Hippocampal formation (tissue), 2 donors: ENCODE measurements at places on chromosomes 4 and X.

GRCh38 chrX:11864171-11864570 lies 106.1 kb downstream of the MSL3 start:
- DNase-seq, result no peak

GRCh38 chrX:10254739-10255138 lies 98.0 kb downstream of the CLCN4 start:
- DNase-seq, result no peak

- no peak for DNase-seq
Measured at GRCh38 chrX:67684136-67684535, 140.3 kb downstream of the AR start.

GRCh38 chrX:65690057-65690855 lies 22.8 kb downstream of the MSN start:
- no peak for DNase-seq

DNA sequence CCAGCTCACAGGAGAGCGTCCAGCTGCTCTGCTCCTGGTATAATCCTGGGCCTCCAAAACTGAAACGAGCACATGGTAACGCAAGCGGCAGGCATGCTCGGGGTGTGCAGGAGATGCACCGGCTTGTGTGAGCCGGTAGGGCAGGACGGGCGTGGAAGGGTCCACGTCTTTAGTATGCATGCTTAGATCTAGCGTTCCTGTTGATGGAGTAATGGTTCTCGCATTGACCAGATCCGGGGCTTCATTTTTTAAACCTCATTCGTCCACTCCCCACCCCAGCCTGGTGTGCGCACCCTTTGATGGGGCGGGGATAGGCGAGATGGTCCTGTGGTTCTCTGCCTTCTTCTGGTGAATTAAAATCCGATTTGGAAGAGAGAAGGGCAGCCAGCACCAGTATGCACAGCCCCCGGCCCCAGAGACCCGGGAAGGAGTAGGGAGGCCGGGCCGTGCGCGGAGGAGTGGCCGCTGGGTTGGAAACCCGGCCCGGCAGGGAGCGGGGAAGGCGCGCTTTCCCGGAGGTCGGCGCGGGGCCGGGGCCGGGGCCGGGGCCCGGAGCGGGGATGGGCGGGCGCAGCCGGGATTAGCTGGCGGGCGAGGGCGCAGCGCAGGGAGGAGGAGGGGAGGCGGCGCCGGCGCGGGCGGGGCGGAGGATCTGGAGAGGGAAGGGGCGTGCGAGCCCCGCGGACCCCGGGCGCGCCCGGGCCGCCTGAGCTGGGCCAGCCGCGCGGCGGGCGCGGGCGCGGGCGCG lies 39.9 kb downstream of the FAM149A start:
- DNase-seq, result peak; percentile 49

GRCh38 chrX:38473701-38474100 lies 87.6 kb upstream of the TSPAN7 start:
- no peak for DNase-seq

- no peak for DNase-seq
Measured at GRCh38 chr4:14431155-14432134, 570.8 kb upstream of the CPEB2 start.

DNA sequence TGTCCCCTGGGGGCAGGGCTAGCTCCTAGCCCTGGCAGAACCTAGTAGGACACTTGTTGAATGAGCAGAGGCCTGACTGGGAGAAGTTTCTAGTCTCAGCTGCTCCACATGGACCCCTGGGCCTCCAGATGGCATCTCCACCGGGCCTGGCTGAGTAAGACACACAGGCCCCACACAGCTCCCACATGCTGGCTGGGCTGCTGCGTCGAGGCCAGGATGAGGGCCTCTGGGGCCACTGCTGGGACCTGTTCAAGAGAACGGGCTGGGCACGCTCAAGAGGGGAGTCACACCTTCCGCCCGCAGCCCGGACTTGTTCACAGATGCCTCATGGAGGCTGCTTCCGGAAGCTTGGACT lies 4.2 kb upstream of the HGFAC start:
- DNase-seq, result no peak

DNA sequence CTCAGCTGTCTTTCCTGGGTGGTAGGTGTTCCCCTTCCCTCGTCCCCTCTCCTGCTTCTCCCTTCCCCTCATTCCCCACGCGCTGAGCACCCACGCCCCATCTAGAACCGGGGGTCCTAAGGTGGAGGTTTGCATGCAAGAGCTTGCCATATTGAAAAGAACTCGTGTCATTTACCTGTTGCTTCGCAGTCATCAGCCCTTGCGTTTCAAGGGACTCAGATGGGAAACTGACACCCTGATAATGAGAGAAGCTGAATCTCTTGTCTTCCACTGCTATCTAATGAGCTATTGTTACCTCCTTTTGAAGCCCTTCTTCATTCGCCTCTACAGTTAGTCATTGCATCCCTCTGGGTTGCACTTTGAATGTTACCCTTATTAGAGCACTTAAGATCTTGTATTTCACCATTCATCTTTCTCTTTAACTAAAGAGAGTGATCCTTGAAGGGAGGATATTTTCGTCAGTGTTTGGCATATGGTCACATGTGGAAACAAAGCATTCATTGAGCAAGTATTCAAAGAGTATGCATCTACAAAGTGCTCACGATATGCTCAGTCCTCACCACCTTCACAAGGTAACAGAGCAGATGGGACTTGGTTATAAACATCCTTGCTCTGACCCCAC lies 25.7 kb downstream of the ARL9 start:
- DNase-seq, result no peak

GRCh38 chrX:15448010-15448639 lies 45.0 kb downstream of the PIR start:
- no peak for DNase-seq

- DNase-seq, result no peak
Measured at GRCh38 chr4:187204389-187204918, 480.8 kb upstream of the FAT1 start.

DNA sequence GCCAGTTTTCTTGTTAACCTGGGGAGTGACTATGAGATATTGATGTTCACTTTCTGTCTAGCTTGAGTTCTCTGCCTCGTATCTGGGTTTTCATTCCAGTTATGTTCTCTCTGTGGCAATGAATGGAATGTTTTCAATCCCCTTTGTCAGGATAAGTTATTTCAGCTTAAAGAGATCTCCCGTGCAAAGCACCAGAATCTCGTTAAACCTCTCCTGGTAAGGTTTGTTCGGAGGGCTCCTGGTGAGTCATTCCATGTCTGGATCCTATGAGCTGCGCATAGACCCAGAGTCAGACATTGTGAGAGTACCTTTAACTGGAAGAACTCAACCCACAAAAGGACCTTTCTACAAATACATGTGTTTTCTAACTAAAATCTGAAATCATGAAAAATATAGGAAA lies 51.0 kb downstream of the KDR start:
- no peak for DNase-seq

DNA sequence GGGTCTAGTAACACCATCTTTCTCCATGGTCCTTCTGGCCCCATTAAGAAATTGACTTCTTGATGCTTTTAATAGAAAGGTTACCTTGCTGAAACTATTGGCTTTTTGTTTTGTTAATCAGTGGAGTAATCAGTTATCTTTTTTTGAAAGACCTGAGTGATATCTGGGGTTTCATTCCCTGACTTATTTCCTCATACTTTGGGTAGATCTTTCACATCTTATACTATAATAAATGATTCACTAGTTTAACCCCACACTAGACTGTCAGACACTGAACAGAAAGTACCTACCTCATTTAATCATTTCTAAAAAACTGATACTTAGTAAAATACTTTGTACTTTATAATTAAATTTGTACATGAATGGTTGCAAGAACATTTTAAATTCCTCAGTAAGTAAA lies 1021.1 kb downstream of the STIM2 start:
- no peak for DNase-seq

DNA sequence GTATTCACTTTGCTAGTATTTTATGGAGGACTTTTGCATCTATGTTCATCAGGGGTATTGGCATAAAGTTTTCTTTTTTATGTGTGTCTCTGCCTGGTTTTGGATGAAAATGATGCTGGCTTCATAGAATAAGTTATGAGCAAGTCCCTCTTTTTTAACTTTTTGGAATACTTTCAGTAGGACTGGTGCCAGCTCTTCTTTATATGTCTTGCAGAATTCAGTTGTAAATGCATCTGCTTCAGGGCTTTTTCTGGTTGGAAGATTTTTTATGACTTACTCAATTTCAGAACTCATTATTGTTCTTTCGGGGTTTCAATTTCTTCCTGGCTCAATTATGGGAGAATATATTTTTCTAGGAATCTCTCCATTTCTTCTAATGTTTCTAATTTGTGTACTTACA lies 9.1 kb upstream of the CSN2 start:
- DNase-seq, result no peak

DNA sequence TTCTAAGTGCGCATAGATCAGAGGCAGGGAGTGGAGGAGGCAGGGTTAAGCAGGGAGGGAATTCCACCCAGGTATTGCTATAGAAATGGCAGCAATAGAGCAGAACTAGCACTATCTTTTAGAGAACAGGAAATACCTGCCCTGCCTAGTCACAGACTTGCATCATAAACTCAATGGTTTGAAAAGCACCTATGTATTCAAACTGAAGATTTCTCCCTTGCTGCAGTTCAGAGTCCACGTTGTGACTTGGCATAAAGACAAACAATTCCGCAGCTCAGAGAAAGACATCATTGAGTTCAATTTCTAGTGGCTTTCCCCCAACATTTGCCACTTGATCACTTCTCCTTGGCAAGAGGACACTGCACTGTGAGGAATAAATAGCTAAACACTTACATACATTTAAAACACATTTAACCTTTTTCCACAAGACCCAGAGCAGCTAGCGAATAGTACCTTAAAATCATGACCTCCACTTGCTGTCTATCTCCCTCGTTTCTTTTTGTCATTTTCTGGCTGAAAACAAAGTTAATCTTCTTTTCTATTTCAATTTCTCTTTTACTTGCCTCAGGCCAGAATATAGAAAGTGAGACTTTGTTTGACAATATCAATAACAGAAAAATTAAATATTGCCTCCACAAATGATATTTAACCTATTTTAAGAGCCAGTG lies 42.4 kb downstream of the SLC7A11 start:
- DNase-seq, result peak; percentile 33

- DNase-seq, result no peak
Measured at GRCh38 chrX:123263270-123263669, 79.2 kb downstream of the GRIA3 start.

- no peak for DNase-seq
Measured at GRCh38 chr4:23733476-23733875, 156.4 kb downstream of the PPARGC1A start.

DNA sequence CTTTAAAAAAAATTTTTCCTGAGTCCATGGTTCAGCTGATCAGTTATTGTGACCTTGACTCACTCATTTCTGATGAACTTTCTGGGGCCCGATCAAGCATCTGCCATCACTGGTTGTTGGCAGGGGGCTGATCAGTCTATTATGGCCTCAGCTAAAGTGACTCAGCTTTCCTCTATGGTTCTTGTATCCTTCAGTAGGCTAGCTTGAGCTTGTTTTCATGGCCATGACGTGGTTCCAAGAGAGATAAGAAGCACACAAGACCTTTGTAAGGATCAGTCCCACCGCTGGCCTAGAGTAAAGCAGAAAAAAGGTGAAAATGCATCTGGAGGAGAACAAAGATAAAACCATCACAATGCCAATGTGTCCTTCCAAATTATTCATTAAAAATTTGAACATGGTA lies 29.8 kb upstream of the EPGN start:
- DNase-seq, result no peak

GRCh38 chr4:37876156-37876555 lies 14.7 kb upstream of the TBC1D1 start:
- DNase-seq, result no peak

- no peak for DNase-seq
Measured at GRCh38 chr4:40514497-40514951, 115.1 kb downstream of the RBM47 start.

- no peak for DNase-seq
Measured at GRCh38 chrX:18002791-18003190, 141.7 kb upstream of the RAI2 start.

DNA sequence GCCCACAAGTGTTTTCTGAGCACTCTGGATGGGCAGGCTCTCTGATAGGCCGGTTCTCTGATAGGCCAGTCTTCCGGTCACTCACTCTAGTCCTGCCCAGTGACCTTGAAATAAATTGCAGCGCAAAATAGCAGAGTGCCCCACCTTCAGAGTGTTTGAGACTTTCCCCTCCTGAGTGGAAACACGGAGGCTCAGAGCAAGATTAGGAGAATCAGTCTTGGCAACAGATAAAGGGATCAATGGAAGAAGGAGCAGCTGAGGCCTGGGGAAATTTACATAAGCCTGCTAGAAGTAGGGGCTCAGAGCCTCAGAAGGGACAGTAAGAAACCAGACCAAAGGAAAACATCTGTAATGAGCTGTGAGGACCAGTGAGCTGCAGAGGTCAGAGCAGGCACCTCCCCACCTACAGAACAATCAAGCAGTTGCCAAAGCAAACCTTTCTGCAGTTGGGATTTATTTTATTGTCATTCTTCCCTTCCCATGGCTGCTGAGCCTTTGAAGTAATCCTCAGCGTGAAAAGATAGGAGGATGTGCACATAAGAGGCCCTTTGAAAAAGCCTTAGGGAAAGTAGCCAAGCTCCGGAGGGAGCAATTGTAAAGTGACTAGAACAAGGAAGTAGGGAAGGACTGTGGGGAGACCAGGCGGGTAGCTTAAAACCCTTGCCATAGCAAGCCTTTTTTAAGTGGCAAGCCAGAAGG lies 89.1 kb upstream of the TSPAN5 start:
- no peak for DNase-seq

- DNase-seq, result peak; percentile 60
Measured at GRCh38 chr4:182917182-182918043, at the start of gene DCTD. TSS of gene DCTD (minus strand) at chr4:182917386. CDS start at chr4:182915568, 1,818 bp downstream.

GRCh38 chrX:150926304-150926703 lies 27.8 kb upstream of the CD99L2 start:
- DNase-seq, result no peak

GRCh38 chr4:168095776-168096406 lies 3.6 kb downstream of the ANXA10 start:
- no peak for DNase-seq

DNA sequence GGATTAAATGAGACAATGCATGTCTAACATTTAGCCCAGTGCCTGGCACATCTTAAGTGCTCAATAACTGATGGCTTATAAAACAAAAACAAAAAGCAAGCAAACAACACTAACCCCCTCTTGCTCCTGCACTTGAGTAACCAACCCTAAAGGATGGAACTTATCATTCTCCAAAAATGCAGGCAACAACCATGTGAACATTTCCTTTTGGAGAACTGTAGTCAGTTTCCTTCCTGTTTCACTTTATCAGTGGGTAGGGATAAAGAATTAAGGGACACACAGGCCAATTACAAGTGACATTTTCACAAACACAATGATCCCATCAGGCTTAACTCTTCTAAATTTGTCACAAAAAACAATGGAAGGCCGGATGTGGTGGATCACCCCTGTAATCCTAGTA lies 30.4 kb downstream of the RPS3A start:
- no peak for DNase-seq

- no peak for DNase-seq
Measured at GRCh38 chrX:112190646-112191045, 108.1 kb upstream of the TRPC5 start.

DNA sequence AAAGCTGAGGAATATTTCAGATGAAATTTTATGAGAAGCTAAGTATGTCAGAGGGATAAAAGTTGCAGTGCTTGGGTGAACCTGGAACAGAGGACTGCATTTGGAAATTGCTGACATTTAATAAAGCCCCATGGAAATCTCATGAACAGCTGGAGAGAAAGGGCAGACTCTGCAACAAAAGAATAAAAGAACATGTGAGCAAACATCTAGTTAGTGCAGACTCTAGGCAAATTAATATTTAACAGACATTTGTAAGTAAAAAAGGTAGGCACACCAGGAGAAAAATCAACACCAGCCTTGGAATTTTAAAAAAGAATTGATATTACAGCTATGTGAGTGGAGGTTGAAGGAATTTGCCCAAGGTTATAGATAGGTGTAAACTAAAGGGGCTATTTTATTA lies 114.6 kb upstream of the PUDP start:
- DNase-seq, result no peak

- no peak for DNase-seq
Measured at GRCh38 chrX:10393899-10394298, 226.5 kb downstream of the MID1 start.
